ENCODE measurements at places on chromosomes 6 and 20.

DNA sequence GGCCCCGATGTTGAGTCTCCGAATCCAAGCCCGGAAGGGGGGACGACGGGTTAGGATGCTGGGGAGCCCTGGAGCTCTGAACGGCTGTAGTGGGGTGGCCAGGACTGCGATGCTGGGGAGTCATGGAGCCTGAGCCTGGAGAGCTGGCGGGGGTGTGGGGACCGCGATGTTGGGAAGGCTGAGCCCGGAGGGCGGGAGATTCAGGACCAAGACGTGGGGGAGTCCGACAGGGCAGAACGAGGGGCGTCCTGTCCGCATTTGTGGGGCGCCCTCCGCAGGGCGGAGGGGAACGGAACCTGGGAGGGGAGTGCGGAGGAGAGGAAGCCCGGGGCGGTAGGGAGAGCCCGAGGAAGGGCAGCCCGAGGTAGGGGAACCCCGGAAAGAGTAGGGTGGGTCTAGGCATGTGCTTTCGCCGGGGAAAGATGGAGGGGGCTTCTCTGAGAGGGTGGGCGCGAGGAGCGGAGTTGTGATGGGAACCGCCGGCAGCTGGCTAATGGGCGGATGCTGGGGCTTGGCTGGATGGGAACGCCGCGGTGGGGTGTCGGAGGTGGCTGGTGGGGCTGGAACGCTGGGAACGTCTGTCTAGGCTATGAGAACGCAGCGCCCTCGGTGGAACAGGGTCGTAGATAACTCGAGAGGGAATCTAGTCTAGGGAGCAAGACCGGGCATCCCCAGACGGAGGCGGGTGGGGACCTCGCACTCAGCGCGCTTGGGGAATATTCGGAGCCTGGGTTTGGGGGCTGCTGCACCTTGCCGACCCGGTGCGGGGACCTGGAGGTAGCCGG is 684 bp downstream of the PAQR8 start:
- DNase-seq, result no peak

DNA sequence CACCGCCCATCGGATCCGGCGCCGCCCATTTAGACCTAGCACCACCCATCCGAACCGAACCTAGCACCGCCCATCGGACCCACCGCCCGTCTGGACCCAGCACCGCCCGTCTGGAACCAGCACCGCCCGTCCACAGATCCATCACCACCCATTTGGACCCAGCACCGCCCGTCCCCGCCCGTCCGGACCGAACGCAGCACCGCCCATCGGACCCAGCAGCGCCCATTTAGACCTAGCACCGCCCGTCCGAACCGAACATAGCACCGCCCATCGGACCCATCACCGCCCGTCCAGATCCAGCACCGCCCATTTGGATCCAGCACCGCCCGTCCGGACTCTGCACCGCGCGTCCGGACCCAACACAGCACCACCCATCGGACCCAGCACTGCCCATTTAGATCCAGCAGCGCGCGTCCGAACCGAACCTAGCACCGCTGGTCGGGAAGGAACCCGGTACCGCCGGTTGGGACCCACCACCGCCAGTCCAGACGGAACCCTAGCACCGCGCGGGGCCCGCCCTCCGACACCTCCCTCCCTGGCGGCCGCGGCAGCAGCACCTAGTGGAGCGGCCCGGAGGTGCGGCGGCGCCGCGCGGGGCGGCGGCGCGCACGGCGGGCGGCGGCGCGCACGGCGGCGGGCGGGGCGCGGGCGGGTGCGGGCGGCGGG is 348 bp upstream of the AFDN start:
- peak; percentile 46 for DNase-seq

- no peak for DNase-seq
These were observed 95.4 kb upstream of the CCDC28A start for GRCh38 chr6:138678168-138678567.

DNA sequence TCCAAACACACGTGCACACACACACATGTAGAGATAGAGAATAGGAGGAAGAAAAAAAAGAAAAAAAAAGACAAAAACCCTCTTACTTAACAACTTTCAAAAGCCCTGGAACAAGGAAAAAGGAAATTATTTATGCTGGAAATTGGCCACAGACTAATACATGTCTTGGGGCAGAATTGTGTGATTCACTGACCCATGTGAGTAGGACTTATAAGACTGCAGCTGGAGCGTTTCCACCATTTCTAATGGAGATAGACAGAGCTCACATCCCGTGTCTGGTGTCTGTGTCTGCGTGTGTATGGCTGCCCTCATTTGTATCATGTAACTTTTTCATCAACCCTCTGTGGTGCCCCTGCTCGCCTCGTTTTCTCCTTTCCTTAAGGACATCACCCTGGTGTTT is 99.8 kb upstream of the PDE10A start:
- DNase-seq, result peak; percentile 61

DNA sequence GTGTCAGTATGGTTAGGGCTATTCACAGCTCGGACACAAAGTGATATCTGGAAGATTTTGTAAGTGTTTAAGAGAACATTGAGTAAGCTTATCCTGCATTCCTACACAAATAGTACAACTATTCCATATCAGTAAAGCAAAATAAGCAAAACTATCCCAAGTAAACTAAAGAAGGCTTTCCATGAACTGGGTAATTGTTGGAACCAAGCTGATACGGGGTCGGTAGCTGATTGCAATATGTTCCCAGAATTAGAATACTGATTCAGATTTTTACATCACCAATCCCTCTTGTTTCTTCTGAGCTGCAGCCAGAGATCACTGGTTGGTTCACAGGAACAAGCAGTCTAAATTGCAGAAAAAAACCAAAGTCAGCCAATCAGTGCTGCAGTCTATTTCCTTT is 54.1 kb downstream of the CDS2 start:
- no peak for DNase-seq

DNA sequence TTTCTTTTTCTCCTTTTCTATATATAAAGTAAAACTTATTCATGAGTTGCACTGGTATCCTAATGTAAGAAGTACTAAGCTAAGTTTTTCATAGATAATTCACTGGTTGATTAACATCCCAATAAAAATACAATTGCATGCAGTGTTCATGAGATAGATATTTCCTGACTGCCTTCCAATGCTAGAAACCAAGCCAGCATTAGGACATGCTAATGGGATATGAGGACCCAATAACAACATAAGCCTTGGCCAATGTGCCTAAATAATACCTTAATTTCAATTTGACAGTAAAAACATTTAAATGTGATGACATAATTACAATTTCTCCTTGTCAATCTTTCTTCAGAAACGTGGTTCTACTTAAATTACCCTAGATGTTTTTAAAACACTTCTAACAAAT is 152.7 kb downstream of the RNGTT start:
- DNase-seq, result no peak

- no peak for DNase-seq
These were observed 6.7 kb downstream of the ATG5 start for GRCh38 chr6:106318851-106319250.

- no peak for DNase-seq
These were observed 202.0 kb downstream of the WDR27 start for GRCh38 chr6:169499848-169500247.

DNA sequence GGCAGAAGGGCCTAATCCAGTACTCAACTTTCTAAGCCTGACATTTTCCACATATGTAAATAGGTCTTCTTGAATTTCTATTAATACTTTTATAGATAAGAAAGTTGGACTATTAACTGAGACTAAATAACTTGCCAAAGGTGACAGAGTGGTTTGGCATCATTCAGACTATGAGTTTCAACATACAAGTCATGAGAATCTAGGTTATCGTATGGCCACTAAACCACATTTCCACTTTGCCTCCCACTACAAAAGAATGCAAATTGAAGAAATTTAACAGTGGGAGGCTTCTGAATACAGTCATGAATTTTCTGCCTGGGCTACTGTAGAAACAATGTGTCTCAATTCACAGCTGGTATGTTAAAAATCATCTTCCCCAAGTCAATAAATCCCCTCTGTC is 531.0 kb upstream of the AGPAT4 start:
- DNase-seq, result peak; percentile 31
